Posterior vena cava (tissue), 2 donors: ENCODE measurements at places on chromosomes 3 and 15. TPM values are rescaled to one million over a fixed set of nuclear protein-coding genes. Genes with fewer than 3 reads are reported as not detected.

GRCh38 chr3:94360987-94361386 is 298.1 kb downstream of the NSUN3 start:
- DNase-seq, result no peak

- DNase-seq, result no peak
These were observed 23.1 kb downstream of the DAPK2 start for GRCh38 chr15:64023220-64023619.

Gene KBTBD13
- 0.57 TPM for total RNA-seq

GRCh38 chr15:64997066-64997465 is 7.4 kb upstream of the SPG21 start:
- no peak for DNase-seq

DNA sequence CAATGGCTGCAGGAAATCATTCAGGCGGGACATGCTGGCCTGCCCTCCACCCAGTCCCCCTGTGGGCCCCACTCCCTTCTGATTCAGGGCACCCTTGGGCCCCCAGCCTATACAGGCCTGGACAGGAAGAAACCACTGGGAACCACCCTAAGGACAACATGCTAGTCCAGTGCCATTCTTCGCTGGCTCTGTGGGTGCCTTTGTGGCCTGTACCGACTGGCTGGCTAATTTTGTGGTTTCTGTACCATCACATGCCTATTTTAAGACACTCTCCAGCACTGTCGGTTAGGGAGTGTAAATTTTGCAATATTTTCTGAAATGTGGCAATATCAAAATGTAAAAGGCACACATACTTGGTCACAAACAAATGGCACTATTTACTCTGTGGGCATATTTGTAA is 61.4 kb upstream of the POLG start:
- DNase-seq, result no peak

DNA sequence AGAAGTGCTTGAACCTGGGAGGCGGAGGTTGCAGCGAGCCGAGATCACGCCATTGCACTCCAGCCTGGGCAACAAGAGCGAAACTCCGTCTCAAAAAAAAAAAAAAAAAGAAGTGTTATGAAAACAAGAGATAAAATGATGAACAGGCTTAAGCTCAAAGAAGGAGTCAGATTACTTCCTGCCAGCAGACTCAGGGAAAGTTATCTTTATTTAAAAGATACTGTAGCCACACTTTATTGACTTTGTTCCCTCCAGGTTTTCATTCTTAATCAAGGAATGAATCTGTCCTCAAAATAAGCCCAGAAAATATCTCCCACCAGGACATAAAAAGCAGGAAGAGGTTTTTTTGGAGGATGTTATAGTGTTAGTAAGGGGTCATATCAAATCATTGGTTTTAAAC is 176.5 kb upstream of the KCNMB2 start:
- DNase-seq, result no peak

DNA sequence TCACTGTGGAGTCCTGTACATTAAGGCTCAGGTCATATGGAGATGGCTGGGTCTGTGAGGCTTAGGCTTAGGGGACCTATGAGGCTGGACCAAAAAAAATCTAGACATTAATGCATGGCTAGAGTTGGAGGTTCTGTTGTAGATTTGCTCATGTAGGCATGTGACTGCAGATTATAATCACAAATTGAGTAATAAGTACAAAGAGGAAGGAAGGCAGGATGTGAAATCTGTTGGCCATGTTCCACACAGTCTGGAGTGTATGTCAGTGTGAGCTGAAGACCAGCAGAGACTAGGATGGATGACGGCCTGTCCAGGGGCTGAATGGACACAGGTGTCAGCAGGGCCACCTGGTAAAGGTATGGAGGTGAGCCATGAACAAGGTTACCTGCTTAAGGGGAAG is at the start of gene ST3GAL6:
Gene ST3GAL6 (plus strand): TSS at position 265 of the 400 bp plus-strand sequence. CDS start 5,101 bp downstream, outside the sequence.
- DNase-seq, result no peak

DNA sequence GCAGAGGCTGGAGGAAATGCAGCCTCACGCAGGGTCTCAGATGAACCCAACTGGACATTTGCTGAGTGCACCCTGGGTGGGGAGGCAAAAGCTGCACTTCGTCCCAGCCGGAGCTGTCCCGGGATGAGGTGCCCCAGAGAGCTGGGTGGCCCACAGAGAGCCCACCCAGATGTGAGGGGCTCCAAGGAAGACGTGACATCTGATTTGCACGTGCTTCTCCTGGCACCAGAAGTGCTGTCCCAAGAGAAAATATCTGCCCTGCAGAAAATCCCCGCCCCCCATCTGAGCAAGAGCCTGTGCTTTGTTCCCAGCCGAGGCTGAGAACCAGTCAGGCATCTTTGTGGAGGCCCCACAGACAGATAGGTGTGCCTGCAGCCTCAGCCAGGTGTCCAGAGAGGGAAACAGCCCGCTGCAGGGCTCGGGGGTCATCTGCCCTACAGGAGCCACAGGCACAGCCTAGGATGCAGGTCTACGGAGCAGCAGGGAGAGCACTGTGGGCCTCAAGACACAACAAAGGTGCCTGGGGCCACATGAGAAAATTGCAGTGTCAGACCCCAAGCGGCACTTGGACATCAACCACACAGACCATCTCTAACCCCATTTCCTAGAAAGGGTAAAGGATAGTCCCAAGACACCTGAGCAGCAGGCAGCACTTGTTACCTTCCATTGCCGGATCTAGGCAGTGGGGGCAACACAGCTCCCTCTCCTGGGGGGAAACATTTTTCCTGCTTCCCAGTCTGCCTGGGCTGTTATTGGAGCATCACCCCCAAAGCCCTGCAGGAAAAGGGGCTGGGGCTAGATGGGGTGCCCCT is 5.8 kb downstream of the TMIE start:
- DNase-seq, result peak; percentile 69

- DNase-seq, result no peak
These were observed 224.4 kb downstream of the ZMAT3 start for GRCh38 chr3:178847190-178847589.
